ENCODE measurements at places on chromosomes 4 and X.

GRCh38 chrX:131747173-131747572, 203.3 kb downstream of the OR13H1 start:
- peak overlapping the region; percentile 94 for H3K27ac ChIP-seq
- H3K4me1 ChIP-seq = peaks cover 13% of the 10 kb centered on the region
- H3K27me3 ChIP-seq = no peaks in the 10 kb centered on the region
- H3K4me3 ChIP-seq = peak overlapping the region; percentile 93
- DNase-seq = peak; percentile 96

- H3K27ac ChIP-seq = no peak overlapping the region
- peaks cover 5% of the 10 kb centered on the region for H3K36me3 ChIP-seq
- no peak overlapping the region for H3K4me3 ChIP-seq
- H3K27me3 ChIP-seq = peaks cover 41% of the 10 kb centered on the region
- no peaks in the 10 kb centered on the region for H3K4me1 ChIP-seq
These were observed 9.0 kb upstream of the NSG1 start for GRCh38 chr4:4377732-4378460.

DNA sequence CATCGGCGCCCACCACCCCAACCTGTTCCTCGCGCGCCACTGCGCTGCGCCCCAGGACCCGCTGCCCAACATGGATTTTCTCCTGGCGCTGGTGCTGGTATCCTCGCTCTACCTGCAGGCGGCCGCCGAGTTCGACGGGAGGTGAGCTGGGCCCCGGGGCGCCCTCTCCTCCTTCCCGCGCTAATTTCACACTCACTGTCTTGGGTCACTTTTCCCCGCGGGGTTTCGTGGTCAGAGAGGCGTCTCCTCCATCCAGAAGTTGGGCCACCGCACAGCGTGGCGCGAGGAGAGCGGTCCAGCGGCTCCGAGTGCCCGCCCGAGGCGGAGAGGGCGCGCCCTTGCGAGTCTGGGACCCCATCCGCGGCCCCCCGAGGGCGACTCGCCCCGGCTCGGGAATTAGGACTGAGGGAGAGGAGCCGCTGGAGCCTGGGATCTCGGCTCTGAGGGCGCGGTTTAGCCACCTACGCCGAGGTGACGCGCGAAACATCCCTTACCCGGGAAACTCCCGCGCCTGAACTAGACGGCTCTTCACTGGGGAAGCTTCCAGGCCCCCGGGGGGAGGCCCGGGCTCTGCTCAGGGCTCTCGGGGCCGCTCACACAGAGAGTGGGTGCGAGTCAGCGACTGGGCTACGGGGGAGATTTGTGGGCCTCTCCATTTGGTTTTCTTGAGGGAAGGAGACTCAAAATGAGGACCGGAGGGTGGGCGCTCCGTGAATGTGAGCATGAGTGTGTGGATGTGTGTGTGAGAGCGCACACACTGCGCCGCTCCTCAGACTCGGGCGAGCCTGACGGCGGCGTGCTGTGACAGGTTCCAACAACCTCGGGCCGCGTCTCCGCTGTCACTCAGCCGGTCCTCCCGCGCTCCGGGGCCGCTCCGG, 551 bp downstream of the NPNT start:
- peaks cover 27% of the 10 kb centered on the region for H3K4me1 ChIP-seq
- DNase-seq = no peak
- H3K36me3 ChIP-seq = no peaks in the 10 kb centered on the region
- no peak overlapping the region for H3K27ac ChIP-seq
- peak overlapping the region; percentile 57 for H3K4me3 ChIP-seq

DNA sequence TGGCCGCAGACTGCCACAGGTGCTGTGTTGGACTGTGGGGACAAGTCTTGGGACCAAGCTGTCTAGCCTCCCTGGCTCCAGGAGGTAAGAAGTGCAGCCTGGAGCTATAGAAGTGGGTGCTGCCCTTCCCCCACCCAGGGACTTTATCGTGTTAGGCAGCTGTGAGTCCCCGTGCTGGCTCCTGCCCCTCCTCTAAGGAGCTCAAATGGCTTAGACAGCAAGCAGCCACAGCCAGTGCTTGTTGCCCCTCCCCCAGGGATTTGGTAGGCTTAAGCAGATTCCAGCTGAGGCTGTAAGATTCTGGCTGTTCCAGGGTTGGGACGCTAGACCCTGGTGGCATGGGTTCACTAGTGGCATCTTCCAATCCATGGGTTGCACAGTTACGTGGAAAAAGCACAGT, 979.4 kb upstream of the PCDH10 start:
- no peaks in the 10 kb centered on the region for H3K36me3 ChIP-seq
- H3K4me3 ChIP-seq = no peak overlapping the region
- no peak overlapping the region for H3K27ac ChIP-seq
- no peak for DNase-seq
- H3K27me3 ChIP-seq = no peaks in the 10 kb centered on the region

- no peak for DNase-seq
- no peak overlapping the region for H3K4me3 ChIP-seq
- peaks cover 29% of the 10 kb centered on the region for H3K36me3 ChIP-seq
- no peak overlapping the region for H3K27ac ChIP-seq
- no peaks in the 10 kb centered on the region for H3K4me1 ChIP-seq
These were observed 15.4 kb downstream of the CMC4 start for GRCh38 chrX:155055494-155055893.

GRCh38 chr4:187283201-187283955, 559.7 kb upstream of the FAT1 start:
- H3K4me1 ChIP-seq = no peaks in the 10 kb centered on the region

DNA sequence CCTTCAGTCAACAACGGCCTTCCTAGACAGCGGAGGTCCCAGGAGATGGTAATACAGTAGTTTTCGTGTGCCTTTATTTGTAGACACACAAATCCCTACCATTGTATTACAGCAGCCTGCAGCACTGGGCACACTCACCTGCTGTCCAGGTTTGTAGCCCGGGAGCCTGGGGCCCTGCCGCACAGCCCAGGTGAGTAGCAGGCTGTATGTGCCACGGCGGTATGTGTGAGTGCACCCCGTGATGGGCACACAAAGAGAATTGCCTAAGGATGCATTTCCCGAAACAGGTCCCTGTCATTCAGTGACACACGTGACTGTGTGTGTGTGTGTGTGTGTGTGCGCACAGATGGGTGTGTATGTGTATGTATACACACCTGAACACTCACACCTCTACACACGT, 8.1 kb upstream of the SLC25A6 start:
- H3K4me1 ChIP-seq = peaks cover 13% of the 10 kb centered on the region
- peaks cover 17% of the 10 kb centered on the region for H3K36me3 ChIP-seq
- H3K27me3 ChIP-seq = no peaks in the 10 kb centered on the region
- no peak overlapping the region for H3K4me3 ChIP-seq
- no peak for DNase-seq

- H3K27ac ChIP-seq = no peak overlapping the region
- no peak for DNase-seq
- H3K27me3 ChIP-seq = no peaks in the 10 kb centered on the region
- H3K36me3 ChIP-seq = peaks cover 9% of the 10 kb centered on the region
- H3K4me3 ChIP-seq = no peak overlapping the region
- H3K4me1 ChIP-seq = peaks cover 35% of the 10 kb centered on the region
These were observed 50.3 kb downstream of the WDFY3 start for GRCh38 chr4:84916227-84916626.

DNA sequence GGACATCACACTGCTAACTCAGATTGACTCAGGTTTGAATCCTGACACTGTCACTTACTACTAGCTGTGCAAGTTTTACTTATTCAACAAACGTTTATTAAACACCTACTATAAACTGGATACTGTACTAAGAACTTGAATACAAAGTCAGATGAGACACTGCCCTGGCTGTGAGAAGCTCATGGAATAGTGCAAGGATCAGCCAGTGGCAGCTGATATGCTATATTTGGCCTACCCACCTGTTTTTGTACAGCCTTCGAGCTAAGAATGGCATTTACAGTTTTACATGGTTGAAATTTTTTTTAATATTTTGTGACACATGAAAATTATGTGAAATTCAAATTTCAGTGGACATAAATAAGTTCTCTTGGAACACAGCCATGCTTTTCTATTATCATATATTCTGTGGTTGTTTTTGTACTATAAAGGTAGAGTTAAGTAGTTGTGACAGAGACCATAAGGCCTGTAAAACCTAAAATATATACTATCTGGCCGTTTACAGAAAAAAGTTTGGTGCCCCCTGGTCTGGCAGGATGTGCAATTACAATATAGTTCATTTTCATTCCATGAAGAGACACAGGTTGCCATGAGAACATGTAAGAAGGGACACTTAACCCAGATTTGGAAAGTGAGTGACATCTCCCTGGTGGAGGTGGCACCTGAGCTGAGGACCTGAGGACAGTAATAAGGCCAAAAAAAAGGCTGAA, 3.4 kb upstream of the SEC24D start:
- H3K4me3 ChIP-seq = no peak overlapping the region
- peaks cover 11% of the 10 kb centered on the region for H3K36me3 ChIP-seq
- H3K27me3 ChIP-seq = no peaks in the 10 kb centered on the region
- no peak overlapping the region for H3K27ac ChIP-seq
- DNase-seq = no peak

- H3K4me3 ChIP-seq = no peak overlapping the region
- peaks cover 91% of the 10 kb centered on the region for H3K27me3 ChIP-seq
- DNase-seq = no peak
- H3K36me3 ChIP-seq = no peaks in the 10 kb centered on the region
- no peak overlapping the region for H3K27ac ChIP-seq
These were observed 51.0 kb downstream of the SPIN2B start for GRCh38 chrX:57070185-57070984.

- H3K36me3 ChIP-seq = no peaks in the 10 kb centered on the region
- H3K4me3 ChIP-seq = no peak overlapping the region
- H3K27me3 ChIP-seq = peaks cover 53% of the 10 kb centered on the region
- peaks cover 6% of the 10 kb centered on the region for H3K4me1 ChIP-seq
These were observed 49.5 kb downstream of the PHEX start for GRCh38 chrX:22081475-22082092.
